ENCODE measurements at places on chromosomes 6 and 20. TPM values are rescaled to one million over a fixed set of nuclear protein-coding genes. Genes with fewer than 3 reads are reported as not detected.

DNA sequence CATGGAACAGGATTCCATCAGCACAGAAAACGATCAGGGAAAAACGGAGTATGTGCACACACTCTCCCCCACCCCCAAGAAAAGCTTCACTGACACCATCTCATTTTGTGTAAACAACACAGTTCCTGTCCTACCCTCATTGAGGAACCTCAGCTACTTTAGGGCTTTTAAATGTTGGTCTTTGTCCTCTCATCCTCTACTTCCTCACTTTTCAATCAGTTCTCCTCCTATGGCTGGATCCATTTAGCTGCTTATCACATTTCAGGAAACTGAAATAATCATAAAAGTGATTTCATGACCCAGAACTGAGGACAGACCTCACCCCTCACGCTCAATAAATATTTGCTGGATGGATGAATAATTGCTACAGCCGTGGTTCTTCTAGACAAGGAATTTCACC, 33.1 kb upstream of the PNRC1 start:
- DNase-seq, result no peak

DNA sequence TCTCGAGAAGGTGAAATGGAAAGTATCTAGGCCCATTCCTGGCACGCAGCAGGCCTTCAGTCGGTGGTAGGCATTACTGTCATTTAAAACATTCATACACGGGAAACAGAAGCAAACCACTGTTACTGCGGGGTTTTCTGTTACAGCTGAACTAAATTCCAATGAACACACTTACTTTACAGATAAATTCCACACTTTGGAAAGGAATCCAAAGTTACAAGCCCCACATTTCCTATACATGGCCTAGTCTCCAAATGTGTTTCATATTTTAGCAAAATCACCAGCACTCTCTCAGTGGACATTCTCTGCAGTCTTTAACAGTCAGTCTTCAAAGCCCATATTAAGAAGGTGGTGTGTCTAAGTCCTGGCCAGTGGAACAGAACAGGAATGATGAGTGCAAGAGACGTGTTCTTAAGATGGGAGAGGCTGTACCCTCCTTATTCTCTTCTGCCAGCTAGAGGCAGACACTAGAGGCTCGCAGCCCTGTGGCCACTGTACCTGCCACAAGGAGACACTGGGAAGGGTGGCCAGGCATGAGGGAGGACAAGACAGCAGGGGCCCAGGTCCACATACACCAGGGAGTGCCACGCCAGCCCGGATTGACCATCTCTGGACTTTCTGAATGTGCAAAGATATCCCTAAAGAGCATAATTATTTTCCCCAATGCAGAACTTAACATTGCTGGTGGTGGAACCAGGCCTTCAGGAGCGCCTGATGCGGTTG, 76.4 kb downstream of the CDC5L start:
- DNase-seq, result no peak

APCDD1L gene
- total RNA-seq, result 0.27 TPM

ULBP2 gene
- total RNA-seq, result 12.2 TPM

SLC25A27 gene
- 2.7 TPM for total RNA-seq

LRRN4 gene
- not detected for total RNA-seq

PRR18 gene
- not detected for total RNA-seq

BCAS4 gene
- total RNA-seq, result 24.6 TPM

All from HT1080 (cell line).